ENCODE measurements at places on chromosomes 2 and 18.
A peak's percentile ranks its signal among the peaks of the same experiment; 100 is the strongest.

GRCh38 chr2:223601932-223602666 is at the start of gene SCG2:
SCG2 (minus strand) TSS chr2:223602361; CDS start chr2:223599282, 3,079 bp downstream.
- peak; percentile 3 for DNase-seq

DNA sequence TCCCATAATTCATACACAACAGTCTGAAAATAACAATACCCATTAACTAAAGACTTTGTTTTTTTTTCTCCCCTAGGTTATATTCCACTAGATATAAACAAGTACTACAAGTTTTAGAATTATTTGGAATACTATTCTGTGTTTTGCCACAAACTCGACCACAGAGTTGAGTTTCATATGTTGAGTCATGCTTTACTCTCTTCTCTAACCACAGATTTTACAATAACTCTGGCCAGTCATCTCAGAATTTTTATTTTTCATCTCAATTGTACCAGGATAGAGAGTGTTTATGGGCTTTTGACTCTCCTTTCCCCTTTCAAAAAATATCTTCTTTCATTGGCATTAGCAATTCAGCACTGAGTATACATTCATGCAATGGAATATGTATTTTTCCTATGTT is 348.7 kb upstream of the GALNT5 start:
- no peak for DNase-seq

- DNase-seq, result no peak
Measured at GRCh38 chr2:64015898-64016297, 3.3 kb downstream of the VPS54 start.

GRCh38 chr2:152617456-152618192 is 99.6 kb downstream of the PRPF40A start:
- no peak for DNase-seq

DNA sequence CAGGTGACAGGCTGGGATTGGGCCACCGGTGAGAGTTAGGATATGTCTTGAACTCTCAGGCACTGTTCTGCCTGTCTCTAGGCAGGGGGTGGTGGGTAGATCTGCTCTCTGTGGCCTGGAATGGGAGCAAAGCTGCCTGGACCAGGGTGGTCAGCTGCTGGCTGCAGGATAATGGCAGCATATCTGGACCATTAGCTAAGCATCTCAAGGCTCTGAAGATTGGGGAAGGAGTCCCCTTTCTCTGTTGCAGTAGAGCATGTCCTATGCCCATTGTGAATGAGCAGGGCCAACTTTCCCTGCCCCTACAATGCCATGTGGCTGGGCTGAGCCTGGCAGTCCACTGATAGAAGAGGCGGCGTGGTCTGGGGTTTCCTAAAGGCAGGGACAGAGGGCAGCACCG is 34.6 kb downstream of the LOXHD1 start:
- DNase-seq, result no peak

DNA sequence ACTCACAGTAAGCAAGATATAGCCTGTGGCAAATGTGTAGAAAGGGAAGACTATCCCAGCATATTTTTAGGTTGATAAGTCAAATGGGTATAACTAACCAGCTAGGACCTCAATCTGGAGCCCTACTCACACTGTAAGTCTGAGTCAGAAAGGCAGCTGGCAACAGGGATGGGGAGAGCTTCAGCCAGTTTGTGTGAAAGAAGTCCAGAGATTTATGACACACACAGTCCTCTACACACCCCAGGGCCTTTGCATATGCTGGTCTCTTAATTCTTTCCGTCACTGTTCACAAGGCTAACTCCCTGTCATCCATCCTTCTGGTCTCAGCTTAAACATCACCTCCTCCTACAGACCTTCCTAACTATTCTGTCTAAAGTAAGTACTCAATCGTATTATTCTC is 5.9 kb upstream of the TCF4 start:
- DNase-seq, result no peak

- peak; percentile 71 for DNase-seq
Measured at GRCh38 chr2:64327510-64328414, 126.2 kb upstream of the LGALSL start.

- DNase-seq, result no peak
Measured at GRCh38 chr18:48866856-48867255, 83.9 kb downstream of the SMAD7 start.

- no peak for DNase-seq
Measured at GRCh38 chr2:46847185-46847710, 68.4 kb downstream of the MCFD2 start.

DNA sequence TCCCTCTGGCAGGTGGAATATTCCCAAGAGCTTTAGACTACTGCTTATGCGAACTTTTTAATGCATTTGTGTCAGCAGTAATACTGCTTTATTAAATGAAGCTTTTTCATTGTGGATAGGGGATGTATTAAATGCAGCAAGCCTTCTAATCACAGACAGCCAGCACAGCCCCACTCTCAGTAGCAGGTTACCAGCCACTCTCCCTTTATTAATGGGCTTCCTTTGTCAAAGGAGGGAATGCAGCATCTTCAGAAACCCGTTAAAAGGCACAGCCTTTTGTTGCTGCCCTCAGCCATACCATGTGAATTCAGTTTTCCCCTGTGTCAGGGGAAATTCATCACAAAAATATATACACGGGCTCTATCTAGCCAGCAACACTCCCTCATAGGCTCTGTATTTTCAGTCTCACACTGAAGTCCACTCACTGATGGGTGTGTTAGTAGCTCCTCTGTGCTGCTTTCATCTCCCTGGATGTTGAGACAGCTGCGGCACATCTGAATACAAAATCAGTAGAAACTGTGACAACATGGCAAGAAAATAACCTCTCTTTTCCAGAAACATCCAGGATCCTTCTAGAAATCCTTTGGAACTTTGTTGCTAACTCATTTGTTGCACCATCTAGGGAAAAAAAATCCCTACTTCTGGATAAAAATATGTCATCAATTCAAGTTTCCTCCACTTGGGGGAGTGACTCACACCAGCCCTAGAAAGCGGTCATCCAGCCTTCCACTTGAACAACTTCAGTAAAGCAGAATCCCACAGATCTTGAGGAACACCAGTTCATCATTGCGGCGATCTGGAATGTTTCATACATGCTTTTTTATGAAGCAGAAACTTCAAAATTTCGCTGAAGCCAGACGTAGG is 48.4 kb downstream of the LRRTM1 start:
- DNase-seq, result no peak

- no peak for DNase-seq
Measured at GRCh38 chr18:50726960-50727589, 92.7 kb downstream of the MRO start.

DNA sequence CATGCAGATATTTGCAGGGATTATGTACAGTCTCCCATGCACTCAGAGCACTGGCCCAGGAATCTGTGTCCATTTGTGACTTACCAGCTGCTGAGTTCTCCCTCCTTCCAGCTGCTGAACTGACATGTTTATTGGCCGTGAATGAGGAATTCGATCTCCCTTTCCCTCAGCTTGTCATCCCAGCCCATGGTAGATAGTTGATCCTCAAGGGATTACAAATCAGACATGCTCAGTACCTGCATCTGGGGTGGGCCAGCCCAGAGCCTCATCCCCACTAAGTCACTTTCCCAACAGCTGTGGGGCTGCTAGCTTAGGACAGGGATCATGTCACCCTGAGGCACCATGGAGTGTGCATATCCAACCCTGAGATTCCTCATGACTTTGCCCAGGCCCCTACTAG is 1284.9 kb upstream of the LRRTM1 start:
- DNase-seq, result no peak

- DNase-seq, result no peak
Measured at GRCh38 chr2:168849610-168850009, 40.6 kb downstream of the SPC25 start.

DNA sequence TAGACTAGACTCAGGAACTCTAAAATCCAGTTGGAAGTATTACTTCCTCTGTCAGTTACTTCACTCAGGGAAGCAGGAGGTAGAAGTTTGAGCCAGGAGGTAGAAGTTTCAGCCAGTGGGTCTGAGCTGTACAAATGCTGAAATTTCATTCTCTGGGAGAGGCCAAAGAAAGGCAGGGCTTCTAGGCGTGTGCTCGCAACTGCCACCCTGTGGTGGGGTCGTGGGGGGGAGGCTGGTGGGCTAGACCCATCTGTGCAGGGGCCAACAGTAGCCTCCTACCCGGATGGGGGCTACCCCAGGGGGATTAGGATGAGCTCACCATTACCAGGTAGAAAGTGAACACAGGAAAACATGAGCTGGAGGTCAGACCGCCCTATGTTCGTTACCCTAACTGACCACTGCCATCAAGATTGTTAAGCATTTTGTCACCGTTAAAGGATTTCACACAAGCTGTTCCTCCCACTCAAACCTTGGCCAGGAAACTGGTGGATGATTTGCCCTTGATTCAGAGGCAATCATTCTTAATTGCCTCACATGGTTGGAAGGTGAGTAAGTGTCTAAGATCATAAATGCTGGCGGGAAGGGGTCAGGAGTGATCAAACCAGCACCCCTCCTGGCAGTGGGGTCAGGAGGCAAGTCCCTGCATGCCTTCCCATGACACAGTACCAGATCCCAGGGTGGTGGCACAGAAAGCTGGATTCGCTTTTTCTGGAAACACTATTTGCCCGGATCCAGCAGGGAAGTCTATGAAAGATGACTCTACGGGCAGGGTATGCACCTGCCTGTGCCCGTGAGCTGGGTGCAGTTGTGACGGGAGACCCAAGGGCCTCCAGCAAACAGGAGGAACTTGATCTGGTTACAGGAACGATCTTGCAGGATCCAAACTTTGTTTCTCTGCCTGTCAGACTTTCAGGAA is 5.2 kb upstream of the FHL2 start:
- DNase-seq, result no peak

DNA sequence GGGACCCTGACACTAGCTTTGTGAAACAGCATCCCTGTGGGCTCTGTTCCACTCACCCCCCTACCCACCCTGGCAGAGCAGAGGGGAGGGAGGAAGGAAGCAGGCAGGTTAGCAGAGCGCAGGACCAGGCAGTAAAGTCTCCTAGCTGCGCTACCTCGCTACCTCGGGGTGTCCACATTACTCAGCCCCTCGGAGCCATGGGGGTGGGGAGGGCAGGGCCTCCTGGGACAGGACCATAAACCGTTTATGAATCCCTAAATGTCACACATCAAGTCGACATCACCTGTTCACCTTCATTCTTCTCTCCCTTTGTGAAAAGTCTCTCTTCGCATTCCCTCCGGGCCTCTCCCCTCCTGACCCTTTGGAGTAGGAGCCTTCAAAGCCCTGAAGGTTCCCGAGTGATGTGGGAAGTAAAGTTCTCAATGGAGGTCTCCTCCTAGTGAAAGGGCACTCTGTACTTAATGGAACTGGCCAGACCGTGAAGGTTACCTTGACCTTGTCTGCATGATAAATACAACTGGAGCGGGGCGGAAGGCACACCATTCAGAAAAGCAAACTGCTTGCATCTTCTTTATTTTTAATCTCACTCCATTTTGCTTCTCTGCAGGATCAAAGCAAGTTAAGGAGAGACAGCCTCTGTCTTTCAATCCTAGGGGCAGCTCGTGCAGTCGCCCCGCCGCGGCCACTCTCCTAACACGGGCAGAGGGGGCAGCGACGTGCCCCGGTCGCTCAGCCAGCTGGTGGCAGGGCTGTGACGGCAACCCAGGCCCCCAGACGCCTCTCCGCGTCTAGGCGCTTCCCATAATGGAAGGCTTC is 23.7 kb upstream of the SMAD7 start:
- no peak for DNase-seq

DNA sequence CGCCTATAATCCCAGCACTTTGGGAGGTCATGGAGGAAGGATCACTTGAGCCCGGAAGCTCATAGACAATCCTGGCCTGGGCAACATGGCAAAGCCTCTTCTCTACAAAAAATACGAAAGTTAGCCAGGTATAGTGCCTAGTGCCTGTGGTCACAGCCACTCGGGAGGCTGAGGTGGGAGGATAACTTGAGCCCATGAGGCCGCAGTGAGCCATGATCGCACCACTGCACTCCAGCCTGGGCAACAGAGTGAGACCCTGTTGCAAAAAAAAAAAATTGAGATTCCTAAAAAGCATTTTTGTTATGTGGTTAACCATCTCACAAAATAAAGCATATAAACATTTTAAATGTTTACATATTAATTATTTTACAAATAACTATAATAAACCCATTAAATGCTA is 13.9 kb downstream of the PCBP1 start:
- no peak for DNase-seq

- no peak for DNase-seq
Measured at GRCh38 chr18:44186001-44186400, 494.7 kb upstream of the SETBP1 start.

Data from naive thymus-derived CD4-positive, alpha-beta T cell (primary cell).